ENCODE measurements at places on chromosomes 5 and 9.

DNA sequence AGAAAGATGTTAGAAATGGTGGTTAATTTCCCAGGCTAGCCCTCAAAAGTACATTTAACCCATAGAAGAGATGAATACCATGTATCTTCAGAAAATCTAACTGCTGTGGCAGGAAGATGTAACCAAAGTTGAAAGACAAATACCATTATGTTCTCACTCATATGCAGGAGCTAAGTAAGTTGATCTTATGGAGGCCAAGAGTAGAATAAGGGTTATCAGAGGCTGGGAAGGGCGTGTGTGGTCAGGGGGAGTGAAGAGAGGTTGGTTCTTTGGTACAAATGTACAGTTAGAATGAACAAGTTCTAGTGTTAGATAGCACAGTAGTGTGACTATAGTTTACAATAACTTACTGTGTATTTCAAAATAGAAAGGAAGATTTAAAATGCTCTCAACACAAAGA is 61.7 kb downstream of the CDC14B start:
- no peak for DNase-seq

DNA sequence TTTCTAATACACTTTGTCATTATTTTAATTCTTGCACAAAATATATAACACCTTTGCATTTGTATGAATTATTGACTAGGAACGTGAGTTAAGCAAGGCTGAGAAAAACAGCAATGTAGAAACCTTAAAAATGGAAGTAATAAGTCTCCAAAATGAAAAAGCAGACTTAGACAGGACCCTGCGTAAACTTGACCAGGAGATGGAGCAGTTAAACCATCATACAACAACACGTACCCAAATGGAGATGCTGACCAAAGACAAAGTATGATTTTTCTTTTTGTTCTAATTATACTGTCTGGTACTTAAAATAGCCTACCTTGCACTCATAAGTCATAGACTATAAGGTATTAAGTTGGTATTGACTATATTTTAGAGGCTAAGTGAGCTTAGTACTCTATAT is 34.4 kb downstream of the RAD50 start:
- no peak for DNase-seq

DNA sequence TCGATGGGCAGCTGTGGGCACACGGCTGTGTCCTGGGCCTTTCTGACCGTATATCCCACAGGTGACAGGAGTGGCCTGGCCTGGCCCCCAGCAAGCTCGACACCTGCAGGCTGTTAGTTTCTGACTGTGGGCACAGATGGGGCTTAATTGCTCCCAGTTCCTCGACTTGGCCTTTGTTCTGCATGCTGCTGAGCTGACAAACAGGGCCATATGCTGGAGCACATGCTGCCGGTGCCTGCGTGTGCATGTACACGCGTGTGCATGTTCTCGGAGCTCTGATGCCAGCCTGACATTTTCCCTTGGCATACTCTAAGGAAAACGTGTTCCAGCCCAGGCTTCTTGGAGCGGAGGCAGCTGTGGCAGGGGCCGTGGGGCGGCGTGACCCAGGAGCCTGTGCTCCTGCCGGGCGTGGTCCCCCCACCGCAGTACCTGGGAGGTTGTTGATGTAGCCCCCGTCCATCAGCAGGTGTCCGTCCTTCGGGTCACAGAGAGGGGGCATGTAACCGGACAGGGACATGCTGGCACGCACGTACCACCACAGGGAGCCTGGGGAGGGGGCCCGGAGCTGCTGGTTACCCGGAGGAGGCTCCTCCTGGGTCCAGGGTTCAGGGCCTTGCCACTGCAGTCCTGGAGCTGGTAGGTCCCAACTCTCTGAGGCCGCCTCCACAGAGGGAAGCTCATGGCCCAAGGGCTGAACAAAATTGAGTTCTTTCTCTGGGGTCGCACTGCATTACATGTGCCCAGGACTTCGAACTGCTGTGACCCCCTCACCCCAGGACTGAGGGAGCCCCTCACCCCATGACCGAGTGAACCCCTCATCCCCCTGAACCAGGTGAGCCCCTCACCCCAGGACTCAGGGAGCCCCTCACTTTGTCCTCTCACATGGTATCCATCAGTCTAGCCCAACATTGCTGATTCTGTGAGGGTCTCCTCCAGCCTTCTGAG is 4.1 kb upstream of the NSMF start:
- no peak for DNase-seq

GRCh38 chr5:171705830-171706468 is 79.7 kb upstream of the SMIM23 start:
- DNase-seq = no peak

GRCh38 chr5:169260896-169261569 is 39.9 kb downstream of the SLIT3 start:
- no peak for DNase-seq

DNA sequence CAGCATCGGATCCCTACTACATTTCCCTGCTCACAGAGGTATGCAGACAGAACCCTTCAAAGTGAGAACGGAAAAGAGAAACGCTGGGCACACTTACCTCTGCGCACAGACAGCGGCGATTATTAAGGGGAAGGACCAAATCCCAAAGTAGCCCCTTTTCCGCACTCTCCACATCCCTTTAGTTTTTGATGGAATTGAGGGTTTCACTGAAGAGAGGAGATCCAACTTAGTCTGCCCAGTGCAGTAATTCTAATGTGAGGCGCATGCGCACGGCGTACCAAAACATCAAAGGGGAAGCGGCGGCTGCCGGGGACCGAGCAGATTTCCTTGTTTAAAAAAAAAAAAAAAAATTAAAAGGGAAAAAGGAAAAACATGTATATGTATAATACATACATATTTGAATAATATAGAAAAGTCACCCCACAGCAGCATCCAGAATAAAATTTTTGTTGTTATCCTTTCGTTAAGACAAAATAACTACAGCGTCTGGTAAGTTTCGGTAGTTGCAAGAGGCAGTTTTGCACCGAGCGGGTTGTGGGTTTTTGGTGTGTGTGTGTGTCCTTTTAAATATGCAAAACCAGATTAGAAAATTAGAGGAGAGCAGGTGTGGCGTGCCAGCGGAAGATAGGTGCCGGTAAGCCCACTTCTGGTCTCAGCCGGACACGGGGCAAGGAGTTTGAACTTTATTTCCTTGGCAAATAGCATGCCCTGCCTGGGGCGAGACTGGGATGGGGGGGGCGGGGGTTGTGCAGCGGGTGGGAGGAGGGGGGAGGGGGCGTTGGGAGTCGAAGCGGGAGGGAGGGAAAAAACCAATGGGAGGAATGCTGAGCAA is at the start of gene GABRB2:
Gene GABRB2, minus strand, starts transcription at position 256 of the 832 bp plus-strand sequence. Its CDS starts 82 bp downstream, at position 174.
- DNase-seq = no peak

- no peak for DNase-seq
Observed at GRCh38 chr5:32833663-32834062, 122.5 kb downstream of the NPR3 start.

DNA sequence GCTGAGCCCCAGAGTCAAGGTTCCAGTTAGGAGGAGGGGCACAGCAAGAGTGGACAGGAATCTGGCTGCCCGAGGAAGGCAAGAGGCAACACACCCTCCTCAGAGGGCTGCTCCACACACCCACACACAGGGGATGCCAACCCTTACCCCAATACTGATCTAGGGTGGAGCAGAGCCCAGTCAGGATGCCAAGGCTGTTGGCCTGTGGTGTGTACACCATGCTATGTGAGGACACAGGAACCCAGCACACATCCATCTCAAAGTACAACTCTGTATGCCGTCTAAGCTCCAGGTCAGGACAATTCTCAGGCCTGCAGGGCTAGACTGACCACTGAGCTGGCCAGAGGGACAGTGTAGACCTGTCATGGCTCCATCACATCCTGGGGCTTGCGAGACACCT is 2.6 kb downstream of the SEPTIN8 start:
- no peak for DNase-seq

GRCh38 chr9:28453918-28454317 is 880.6 kb upstream of the C9orf72 start:
- DNase-seq = no peak

GRCh38 chr5:10661401-10661800 is 97.5 kb downstream of the ANKRD33B start:
- DNase-seq = no peak

DNA sequence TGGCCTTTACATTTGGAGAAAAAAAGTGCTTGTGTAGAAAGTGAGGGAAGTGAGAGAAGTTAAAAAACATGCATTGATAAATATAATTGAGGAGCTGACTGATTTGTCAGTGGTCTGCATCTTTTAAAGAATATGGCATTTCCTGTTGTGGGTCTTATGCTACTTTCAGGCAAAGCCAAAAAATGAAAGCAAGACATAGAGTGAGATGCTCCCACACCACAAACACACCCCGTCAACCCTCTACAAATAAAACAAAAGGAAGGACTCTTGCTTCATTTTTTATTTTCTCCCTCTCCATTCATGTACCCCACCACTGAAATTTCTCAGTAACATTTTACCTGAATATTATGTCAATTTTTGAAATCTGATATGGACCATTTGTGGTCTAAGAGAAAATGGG is 22.1 kb upstream of the PLCXD3 start:
- DNase-seq = no peak

DNA sequence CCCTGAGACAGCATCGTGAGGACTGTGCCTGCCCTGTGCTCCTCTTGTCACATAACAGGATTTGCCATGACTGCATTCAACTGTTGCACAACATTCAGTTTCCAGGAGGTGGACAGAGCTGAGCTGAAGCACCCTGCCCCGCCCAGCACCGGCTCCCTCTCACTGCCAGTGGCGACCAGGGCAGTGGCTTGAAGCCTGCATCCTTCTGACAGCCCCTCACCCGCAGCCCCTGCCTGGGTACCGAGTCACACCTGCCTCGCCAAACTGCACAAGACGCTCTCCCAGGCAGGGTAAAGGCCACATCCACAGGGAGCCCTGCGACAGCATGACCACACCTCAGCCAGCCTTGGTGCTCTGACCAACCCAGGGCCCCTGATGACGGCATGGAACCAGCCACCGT is 59.9 kb upstream of the ZNF354A start:
- no peak for DNase-seq

- peak; percentile 53 for DNase-seq
Observed at GRCh38 chr5:61330341-61330844, 1.7 kb upstream of the ZSWIM6 start.

DNA sequence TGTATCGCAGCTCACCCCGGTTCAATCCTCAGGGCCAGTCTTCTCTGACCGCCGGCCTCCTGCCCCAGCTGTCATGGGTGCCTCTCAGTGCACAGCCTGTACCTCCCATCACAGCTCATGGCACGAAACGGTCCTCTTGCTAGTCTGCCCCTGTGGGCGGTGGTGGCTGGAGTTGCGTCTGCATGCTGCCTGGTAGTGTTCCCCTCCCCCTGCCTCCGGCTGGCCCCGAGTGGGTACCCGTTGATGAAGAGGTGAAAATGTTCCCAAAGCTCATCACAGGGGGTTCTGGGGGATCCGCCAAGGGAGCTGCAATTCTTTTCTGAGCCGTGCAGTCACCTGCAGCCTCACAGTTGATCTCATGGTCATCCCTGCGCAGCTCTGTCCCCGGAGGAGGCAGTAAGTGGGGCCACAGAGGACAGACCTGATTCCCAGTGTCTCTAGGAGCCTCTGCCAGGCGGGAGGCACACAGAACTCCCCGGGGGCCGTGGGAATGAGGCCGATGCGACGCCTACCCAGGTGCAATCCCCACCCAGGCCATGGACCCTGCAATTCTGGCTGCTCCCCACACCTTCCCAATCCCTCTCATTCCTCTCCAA is 34.7 kb upstream of the FIBCD1 start:
- no peak for DNase-seq

DNA sequence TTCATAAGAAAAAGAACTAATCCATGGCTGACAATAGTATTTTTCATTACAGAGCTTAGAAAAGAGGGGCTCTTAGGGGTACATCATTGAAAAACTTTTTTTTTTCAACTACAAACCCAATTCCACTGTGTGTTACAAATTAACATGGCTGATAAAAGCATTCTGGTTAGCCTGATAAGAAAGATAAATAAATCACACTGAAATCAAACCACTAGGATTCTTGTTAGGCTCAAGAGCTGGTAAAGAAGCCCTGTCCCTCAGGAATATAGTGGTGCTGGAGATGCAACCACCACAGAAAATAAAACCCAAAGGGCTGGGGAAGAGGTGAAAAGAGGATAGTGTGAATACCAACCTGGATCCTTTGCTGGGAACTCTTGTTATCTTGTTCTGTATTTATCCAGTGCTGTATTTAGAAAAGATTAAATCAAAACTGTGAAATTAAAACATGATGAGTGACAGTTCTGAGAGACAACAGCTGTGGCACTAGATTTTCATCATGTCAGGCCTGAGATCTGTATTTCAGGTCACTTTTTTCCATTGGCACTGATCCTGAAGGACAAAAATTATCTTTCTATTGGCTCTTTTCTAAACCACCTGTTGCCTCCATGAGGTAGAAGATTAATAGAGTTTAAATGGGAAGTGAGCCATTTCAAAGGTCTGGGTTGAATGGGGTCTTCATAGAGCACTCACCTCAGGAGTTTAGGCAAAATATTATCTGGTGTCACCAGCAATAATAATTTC is 118.6 kb downstream of the ARRDC3 start:
- no peak for DNase-seq

GRCh38 chr5:124643336-124643735 is 103.1 kb downstream of the ZNF608 start:
- no peak for DNase-seq

DNA sequence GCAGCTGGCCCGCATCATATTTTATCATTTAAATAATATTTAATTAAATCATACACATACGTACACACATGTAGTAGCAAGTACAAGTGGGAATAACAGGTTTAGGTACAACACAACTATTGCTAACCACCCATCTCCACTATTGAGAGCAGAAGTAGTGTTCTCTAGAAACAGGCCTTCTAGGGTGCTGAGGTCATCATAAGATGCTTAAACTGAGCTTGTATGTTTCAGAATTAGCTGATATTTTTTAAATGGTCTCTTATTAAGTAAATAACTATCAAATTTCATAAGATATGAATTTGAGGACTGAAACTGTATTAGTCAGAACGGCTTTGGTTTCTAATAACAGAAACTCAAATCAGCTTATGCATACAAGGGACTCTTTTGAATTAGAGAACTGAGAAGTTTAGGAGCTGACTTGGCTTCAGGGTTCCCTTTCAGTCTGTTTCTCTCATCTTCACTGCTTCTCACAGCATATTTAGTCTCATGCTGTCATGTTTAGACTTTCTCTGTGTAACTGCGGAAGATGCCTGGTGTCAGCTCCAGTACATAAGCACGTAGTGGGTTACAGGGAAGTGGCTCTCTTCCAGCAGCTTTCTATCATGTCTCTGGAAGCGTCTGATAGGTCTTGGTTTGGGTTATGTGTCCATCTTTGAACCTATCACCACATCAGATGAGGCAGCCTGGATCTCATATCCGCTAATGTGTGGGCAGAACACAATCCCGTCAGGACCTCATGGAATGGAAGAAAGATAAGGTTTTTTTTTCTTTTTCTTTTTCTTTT is 25.0 kb upstream of the OCLN start:
- DNase-seq = no peak
